ENCODE measurements at places on chromosomes 12 and 14.

- no peak for DNase-seq
Measured at GRCh38 chr12:66779466-66779865, 100.6 kb upstream of the GRIP1 start.

- peak; percentile 13 for DNase-seq
Measured at GRCh38 chr12:110245369-110245772, 35.7 kb upstream of the ATP2A2 start.

GRCh38 chr14:29896354-29896821 is 31.3 kb downstream of the PRKD1 start:
- no peak for DNase-seq

- no peak for DNase-seq
Measured at GRCh38 chr12:132788375-132789098, 26.9 kb upstream of the ANKLE2 start.

GRCh38 chr12:52347551-52348510 is 19.4 kb downstream of the KRT85 start:
- DNase-seq = no peak

- no peak for DNase-seq
Measured at GRCh38 chr12:39626033-39626814, 6.6 kb upstream of the ABCD2 start.

GRCh38 chr14:71730471-71730870 is 201.8 kb upstream of the RGS6 start:
- DNase-seq = no peak

DNA sequence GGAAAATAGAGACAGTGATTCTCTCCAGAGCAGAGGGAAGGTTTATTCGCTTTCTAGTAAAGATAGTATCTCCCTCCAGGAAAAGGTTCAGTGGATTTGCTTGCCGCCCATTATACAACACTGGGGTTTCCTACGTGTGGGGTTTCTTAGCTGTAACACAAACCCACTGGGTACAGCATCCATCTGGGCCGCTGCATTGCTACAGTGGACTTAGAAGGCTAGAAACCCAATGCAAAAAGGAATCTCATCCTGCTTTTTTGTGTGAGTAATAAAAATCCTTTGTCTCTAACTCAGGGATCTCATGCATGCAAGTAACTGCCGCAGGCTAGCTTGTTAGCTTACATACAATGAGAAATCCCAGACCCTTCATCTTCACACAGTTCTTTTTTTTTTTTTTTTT is 67.1 kb upstream of the BCL2L14 start:
- no peak for DNase-seq

DNA sequence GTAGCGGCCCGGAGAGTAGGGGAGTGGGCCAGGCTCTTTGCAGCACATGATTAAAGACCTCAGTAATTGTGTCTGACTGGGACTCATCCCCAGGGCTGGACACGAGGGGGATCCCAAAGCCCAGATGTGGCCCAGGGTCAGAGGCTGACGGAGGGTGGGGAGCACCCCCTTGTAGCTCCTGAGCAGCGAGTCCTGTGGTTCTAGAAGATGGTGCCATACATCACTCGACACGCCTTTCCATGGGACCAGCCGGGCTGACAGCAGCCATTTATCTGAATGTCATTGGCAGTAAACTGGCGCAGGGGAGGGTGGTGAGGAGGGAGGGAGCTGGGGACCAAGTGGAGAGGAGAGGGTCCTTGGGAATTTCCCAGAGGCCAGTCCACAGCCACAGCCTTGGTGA is 65.1 kb upstream of the FAM222A start:
- no peak for DNase-seq

- no peak for DNase-seq
Measured at GRCh38 chr14:52000019-52000582, 10.8 kb downstream of the RTRAF start.

GRCh38 chr14:103384450-103385151 is 614 bp upstream of the MARK3 start:
- no peak for DNase-seq

DNA sequence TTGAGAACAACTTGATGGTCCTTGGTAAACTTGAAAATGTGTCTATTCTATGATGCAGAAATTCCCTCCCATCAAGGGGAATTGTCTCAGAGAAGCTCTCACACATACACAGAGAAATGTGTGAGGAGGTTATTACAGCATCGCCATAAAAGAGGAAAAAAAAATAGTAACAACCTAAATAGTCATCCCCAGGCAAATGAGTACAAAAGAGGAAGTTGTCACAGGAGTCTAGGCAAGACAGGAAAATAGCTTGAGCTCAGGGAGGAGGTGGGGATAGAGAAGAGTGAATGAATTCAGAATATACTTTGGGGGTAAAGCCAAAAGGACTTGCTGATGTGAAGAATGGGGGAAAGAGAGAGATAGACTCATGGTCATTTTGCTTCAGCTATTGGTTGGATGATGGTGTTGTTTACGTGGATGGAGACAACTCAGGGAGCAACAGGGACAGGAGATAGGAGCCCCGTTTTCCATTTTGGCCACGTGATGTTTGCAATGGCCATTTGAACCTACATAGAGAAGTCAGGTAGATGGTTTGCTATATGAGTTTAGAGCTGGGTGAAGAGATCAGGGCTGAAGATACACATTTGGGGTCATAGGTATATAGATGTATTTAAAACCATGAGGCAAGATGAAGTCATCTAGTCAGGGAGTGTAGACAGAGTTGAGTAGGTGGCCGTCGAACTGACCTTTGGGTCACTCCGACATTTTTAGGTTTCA is 20.3 kb downstream of the LRRC74A start:
- DNase-seq = peak; percentile 90

DNA sequence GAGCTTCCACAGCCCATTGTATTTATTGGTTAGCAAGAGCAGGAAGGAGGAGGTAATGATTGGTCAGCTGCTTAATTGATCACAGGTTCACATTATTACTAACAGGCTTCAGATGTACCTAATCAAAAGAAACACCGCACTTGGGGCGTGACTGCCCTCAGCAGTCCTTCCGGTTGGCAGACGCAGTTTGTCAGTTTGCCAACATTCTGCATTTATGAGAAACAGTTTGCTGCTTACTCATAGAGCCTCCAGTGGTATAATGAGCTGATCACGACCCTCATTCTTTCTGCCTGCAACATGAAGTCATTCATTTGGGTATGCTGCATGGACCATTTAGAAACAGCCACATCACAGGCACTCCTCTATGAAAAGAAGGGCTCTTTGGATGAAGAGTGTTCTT is 42.5 kb upstream of the PPM1H start:
- DNase-seq = no peak

GRCh38 chr14:103225062-103225461 is 101.8 kb downstream of the TNFAIP2 start:
- DNase-seq = no peak

Measured in Kasumi-1 (cell line).